HS-27A (cell line): ENCODE measurements at places on chromosomes 1 and 21.

DNA sequence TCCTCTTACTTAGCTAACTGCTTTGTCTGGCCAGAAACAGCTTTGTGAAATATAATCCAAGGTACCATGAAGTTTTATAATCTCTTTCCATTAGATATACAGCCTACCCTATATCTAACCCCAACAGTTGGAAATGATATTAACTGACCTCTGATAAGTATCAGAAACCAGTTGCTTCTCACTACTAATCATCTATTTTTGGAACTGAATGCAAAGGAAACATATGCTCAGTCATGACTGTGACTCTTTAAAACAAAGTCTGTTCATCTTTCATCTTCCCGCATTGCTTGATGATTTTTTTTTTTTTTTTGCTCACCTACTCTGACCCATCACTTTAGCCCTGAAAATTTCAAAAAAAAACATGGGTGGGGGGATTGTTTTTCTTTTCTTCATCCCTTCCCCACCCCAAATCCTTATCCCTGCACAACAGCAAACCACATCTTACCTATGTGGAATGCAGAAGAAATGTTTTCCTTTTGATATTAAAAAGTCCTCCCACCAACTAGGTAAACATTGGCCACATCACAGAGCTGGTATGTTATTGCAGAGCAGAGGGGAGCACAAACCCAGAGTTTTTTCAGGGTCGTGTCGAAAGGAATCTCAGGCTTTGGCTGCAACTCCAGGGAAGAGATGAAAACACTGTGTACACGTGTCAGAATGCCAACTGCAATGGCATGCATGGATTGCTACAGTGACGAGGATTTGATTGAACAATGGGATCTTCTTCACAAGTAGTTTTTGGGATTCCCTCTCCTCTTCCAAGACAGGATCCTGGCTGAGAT lies 137.3 kb downstream of the SLC30A10 start:
- DNase-seq, result no peak

DNA sequence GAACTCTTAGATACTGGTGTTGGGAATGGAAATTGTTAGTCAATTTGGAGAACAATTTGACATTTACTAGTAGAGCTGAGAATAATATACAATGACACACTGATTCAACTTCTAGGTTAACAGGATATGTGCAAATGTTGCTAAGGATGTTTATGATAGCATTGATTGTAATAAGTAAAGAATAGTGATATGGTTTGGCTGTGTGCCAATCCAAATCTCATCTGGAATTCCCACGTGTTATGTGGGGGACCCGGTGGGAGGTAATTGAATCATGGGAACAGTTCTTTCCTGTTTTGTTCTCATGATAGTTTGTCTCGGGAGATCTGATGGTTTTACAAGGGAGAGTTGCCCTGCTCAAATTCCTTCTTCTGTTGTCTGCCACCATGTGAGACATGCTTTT lies 302.4 kb upstream of the TMPRSS15 start:
- DNase-seq, result peak; percentile 3

DNA sequence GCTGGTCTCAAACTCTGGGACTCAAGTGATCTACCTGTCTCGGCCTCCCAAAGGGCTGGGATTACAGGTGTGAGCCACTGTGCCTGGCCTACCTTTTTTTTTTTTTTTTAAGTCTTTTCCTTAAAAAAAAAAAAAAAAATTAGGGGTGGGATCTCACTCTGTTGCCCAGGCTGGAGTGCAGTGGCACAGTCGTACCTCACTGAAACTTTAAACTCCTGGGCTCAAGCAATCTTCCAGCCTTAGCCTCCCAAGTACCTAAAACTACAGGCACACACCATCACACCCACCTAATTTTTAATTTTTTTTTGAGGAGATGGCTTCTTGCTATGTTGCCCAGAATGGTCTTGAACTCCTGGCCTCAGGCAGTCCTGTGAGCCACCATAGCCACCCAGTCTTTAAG lies 38.5 kb downstream of the RNF2 start:
- DNase-seq, result no peak

GRCh38 chr1:73839922-73840321 lies 358.1 kb downstream of the LRRIQ3 start:
- no peak for DNase-seq

DNA sequence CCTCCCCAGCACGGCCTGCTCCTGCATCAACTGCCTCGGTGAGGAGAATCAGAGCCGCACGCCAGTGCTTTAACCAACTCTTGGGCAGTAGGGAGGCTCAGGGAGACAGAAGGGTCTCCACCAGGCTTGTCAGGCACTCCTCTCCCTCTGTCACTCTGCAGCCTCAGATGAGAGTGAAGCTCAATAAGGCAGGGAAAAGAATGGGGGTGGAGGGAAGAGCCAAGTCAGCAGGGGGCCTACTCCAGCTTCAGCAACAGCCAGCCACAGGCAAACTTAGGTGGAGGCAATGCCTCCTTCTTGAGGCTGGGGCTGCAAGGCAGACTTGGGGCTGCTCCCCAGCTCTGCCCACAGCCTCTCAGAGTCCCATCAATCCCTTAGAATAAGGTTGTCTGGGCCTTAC lies 51.8 kb upstream of the A3GALT2 start:
- DNase-seq, result no peak
